ENCODE measurements at places on chromosomes 11 and 22.

GRCh38 chr11:66151273-66151672, 81.2 kb downstream of the PACS1 start:
- DNase-seq, result no peak

- no peak for DNase-seq
Observed at GRCh38 chr11:19715373-19715772, 2.7 kb downstream of the NAV2 start.

DNA sequence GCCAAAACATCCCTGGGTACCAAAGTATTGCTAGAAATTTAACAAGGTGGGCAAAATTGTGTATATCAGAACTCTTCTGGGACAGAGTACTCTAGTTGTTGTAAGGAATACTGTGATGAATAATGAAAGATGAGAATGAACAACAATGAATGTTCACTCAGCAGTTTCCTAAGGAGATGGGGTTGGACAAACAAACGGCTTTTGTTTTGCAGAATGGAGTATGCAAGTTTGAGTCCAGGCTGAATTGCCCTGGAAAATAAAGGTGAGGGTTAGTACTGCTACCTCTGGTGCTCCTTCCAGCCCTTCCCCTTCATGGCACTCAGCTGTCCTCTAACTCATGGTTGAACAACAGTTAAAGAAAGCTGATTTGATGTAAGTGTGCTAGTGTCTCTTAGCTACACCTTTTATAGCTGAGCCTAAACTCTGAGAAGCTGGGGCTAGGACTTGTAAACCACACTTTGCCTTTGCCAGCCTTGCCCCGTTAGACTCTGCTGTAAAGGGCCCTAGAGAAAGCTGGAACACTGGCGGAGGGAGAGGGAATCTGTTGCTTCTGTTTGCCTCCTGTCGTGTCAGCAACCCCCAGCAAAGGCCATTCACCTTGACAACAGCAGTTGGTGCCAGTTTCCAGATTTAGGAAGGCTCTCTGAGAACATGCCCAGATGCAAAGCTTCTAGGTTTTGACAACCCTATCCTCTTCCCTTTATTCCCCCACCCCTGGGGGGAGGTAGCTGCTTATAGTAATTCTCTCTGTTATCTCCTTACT, 41.2 kb upstream of the POLD3 start:
- DNase-seq, result no peak

DNA sequence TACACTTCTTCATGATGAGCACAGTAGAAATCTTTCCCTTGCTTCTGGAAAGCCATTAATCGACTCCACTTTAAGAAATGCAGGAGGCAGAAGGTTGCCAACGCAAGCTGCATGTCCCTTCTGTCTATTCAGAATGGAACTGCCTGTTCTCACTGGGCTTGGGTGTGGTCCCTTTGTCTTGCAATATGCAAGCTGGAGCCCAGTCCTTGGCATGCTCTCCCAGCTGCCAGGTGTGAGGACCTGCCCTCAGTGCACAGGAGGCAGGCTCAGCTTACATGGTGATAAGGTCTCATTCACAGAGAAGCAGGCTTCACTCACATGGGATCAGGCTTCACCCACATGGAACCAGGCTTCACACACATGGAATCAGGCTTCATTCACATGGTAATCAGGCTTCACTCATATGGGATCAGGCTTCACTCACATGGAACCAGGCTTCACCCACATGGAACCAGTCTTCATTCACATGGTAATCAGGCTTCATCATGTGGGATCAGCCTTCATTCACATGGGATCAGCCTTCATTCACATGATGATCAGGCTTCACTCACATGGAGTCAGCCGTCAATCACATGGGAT, 59.2 kb upstream of the USP47 start:
- no peak for DNase-seq

DNA sequence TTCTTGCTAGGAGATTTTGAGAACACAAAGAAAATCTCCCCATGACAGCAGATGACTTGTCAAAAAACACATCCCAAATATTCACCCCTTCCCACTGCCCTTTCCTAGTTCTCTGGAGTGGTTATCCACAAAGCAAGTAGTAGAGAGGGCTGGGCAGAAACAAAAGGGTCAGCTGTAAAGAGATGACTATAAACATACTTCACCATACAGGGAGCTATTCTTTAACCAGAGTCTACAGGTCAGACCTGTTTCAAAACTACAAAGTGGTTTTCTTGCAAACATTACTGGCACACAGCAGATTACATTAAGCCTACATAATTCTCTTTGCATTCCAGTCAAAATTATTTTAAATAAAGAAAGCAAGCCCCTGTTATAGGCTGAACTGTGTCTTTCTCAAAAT, 47.7 kb upstream of the NFRKB start:
- DNase-seq, result no peak

- no peak for DNase-seq
Observed at GRCh38 chr11:117900121-117900648, 23.7 kb upstream of the FXYD6 start.

- DNase-seq, result no peak
Observed at GRCh38 chr11:3929232-3929631, 73.8 kb downstream of the STIM1 start.

GRCh38 chr11:45169310-45170072, 23.1 kb downstream of the PRDM11 start:
- no peak for DNase-seq

DNA sequence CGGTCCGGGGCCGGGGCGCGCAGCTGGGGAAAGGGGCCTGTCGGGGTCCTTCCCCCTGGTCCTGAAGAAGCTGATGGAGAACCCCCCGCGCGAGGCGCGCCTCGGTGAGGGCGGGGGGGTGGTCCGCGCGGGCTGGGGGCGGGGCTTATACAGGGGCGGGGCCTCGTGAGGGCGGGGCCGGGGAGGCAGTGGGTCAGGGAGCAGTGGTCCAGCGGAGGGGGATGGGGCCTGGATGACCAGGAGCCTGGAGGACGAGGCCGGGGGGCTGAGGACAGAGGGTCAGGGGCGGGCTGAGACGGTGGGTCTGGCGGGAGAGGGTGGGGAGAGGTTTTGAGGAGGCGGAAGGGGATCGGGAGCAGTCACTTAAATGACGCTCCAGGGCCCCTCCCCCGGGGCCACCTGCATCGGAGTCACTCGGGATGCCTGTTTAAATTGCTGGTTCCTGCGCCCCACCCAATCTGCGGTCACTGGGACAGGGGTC, 396 bp downstream of the TEF start:
- DNase-seq, result peak; percentile 83

GRCh38 chr11:9701799-9702198, 37.9 kb downstream of the SWAP70 start:
- no peak for DNase-seq

DNA sequence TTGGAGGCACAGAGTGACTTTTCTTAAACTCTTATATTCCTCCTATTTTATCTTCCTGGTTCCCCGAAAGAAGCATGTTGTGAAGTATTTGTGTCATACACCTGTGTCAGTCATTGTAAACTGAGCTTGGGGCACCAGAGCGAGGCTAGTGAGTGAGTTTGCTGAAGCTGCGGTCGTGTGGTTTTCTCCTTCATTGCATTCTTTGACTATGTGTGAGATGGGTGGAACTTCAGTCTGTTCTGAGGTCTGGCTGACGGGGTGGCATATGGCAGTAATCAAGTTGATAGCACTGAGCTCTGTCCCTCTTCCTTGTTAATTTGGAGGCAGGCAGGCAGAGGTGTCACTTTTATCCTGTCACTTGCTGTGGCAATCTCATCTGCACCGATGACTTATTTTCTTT, 4.2 kb downstream of the VPS26B start:
- no peak for DNase-seq

- DNase-seq, result no peak
Observed at GRCh38 chr11:114137838-114138237, 78.3 kb downstream of the ZBTB16 start.

DNA sequence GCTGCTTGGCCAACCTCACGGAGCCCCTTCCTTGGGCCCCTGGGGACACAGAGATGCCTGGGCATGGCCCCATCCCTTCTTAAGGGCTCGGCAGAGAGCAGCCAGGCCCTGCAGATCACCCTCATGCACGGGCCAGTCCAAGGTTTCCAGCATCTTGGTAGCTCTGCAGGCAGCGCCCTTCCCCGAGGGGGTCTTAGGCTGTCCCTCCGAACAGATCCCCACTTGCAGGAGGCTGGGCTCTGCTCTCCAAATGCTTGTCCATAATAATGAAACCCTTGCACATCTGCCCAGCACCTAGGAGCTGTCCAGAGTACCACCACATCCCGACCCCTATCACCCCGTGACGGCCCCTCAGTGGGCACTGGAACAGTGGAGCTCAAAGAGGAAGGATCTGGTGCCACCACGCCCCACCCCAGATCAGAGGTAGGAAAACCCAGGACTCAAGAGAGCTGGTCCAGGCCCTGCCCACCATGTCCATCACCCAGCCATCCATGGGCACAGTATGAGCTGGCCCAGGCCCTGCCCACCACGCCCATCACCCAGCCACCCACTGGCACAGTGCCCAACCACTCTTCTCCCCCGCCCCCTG, 92.5 kb upstream of the PRR5 start:
- no peak for DNase-seq

- DNase-seq, result no peak
Observed at GRCh38 chr22:22855617-22856308, 31.9 kb upstream of the IGLL5 start.
